Activated CD4-positive, alpha-beta memory T cell treated with anti-CD3 and anti-CD28 coated beads, Interleukin-2, amount 10 ng/mL, durations not matched to agents 7 days and 5 days (primary cell): ENCODE measurements at places on chromosomes 6 and 20.
A peak's percentile ranks its signal among the peaks of the same experiment; 100 is the strongest.

DNA sequence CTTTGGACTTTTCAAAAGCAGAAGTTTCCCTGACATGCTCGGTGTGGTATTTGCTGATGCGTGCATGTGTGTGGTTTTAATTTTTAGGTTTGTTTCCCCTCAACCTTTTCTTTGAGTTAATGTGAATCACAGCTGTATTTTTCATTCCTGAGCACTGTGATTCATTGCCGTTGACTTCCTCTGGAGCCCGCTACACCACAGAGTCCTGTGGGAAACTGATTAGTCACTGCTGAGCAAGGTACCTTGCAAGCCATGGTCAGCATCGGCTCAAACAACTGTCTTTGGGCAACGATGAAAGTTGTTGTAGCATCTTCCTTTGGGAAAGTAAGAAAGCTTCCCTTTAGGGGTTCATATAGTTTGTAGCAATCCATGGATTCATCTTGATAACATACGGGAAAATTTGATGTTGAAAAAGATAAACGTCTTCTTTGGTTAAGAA is 57.5 kb downstream of the RIN2 start:
- no peak for DNase-seq

- no peak for DNase-seq
Observed at GRCh38 chr20:5069141-5069806, 50.5 kb downstream of the PCNA start.

- no peak for DNase-seq
Observed at GRCh38 chr6:161168281-161168891, 105.5 kb downstream of the AGPAT4 start.

- DNase-seq: no peak
Observed at GRCh38 chr6:81590314-81590691, 162.2 kb downstream of the TENT5A start.

- DNase-seq: no peak
Observed at GRCh38 chr6:80527552-80528052, 421.1 kb downstream of the BCKDHB start.

- DNase-seq: no peak
Observed at GRCh38 chr20:845941-846893, 12.7 kb downstream of the FAM110A start.

GRCh38 chr6:37830225-37830624 is 10.7 kb downstream of the ZFAND3 start:
- DNase-seq: no peak

- DNase-seq: no peak
Observed at GRCh38 chr6:91719414-91719813, 1132.5 kb upstream of the MAP3K7 start.

DNA sequence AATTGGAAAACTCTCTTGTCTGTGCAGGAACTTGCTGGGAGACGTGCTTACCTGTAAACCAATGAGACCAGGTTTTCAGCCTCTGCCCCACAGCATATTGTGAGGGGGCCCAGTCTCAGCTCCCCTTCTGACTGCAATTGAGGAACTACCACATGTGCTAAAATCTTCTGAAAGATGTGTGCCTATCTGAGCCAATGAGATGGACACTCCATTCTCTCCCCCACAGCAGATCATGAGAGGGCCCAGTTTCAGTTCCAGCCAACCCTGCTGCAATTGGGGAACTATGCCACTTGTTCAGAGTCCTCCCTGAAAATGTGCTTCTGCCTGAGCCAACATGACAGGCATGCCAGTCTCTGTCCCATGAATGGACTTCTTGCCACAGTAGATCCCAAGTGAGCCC is 20.9 kb upstream of the PI3 start:
- DNase-seq: no peak

- DNase-seq: no peak
Observed at GRCh38 chr6:93621442-93621841, 202.1 kb upstream of the EPHA7 start.

- no peak for DNase-seq
Observed at GRCh38 chr20:63594043-63594561, 20.1 kb upstream of the HELZ2 start.

- DNase-seq: no peak
Observed at GRCh38 chr20:20814685-20815084, 102.2 kb upstream of the RALGAPA2 start.

GRCh38 chr6:81751388-81752083 is 945 bp downstream of the TENT5A start:
- DNase-seq: peak; percentile 33

- no peak for DNase-seq
Observed at GRCh38 chr20:25258476-25258805, 10.6 kb downstream of the PYGB start.

DNA sequence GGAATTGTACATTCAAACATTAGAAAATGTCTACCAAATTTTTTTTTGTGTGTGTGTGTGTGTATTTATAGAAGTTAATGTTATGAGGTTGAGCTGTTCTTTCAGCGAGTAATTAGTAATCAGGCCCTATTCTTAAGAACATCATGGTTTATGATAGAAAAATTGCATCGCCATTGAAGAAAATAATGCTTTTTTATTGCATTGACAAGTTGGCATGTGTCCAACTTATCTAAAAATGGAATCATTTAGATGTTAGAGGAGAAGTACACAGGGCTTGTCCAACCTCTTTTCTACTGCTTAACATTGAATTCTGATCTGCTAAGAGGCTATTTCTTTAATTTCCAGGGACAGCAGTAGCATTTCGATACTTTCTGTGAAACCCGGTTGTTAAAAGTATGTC is 61.6 kb upstream of the ADGRG6 start:
- DNase-seq: no peak

DNA sequence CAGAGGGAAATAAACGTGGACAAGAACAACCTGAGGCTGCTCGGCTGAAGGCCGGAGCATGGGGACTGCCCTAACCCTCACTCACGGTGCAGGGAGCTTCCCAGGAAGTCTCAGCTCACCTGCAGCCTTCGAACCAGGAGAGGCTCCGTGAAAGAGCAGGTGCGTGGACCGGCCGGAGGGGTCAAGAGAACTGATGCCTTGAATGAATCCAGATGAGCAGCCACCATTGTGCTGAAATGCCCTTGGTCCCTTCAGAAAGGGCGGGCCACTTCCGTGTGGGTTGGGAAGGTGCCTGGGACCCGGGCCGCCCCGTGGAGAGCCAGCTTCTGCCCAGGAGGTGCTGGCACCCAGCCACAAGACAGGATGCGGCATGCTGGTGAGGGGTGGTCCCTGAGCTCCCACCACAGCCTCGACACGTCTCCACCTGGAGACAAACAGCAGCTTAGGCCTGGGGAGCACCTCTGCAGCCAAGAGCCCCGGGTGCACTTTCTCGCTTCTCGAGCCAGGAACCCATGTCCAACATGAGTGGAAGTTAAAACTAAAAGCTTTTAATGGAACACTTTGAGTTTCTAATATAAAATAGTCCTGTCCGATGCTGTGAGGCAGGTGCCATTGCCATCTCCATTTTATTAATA is 83.5 kb downstream of the TTLL2 start:
- DNase-seq: no peak

- no peak for DNase-seq
Observed at GRCh38 chr6:35055891-35056290, 85.2 kb downstream of the TCP11 start.

DNA sequence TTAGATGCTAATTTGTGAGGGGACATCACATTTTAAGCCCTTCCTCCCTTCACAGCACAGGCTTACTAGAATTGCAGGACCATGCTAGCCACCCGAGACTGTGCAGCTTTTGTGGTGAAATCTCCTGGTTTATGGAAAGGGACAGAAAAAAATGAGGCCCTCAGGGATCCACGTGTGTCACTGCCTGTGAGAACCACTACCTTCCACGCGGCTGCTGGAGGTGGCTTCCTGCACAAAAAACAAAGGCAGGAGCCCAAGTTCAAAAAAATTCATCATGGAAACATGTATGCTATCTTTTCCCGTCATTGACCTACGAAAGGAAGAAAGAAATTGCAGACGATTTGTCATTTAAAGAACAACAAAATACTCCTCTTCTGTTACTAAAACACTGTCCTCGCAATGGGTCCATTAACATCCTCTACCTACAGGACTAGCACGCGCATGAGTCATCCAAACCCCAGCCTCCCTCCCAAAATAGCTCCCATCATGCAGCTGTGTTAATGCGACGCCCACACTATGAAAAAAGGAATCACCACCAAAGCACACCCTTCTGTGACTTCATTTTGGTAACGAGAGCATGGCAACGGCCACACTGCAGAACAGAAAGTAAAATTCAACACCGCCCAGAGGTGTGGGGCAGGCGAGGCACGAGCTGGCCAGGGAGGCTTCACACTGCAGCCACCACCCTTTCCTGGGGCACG is 45.7 kb downstream of the RAMACL start:
- DNase-seq: peak; percentile 74

GRCh38 chr20:62339647-62340062 is 27.5 kb downstream of the LAMA5 start:
- DNase-seq: no peak

- DNase-seq: no peak
Observed at GRCh38 chr6:119360262-119360915, 10.8 kb upstream of the MAN1A1 start.
